Substantia nigra (tissue), 51 donors: ENCODE measurements at places on chromosomes 11 and 22.

GRCh38 chr11:104028476-104029263 is 7.8 kb upstream of the DDI1 start:
- no peak for DNase-seq

GRCh38 chr11:131977854-131978253 is 607.4 kb downstream of the NTM start:
- no peak for DNase-seq

GRCh38 chr11:75337195-75337654 is 14.2 kb downstream of the ARRB1 start:
- no peak for DNase-seq

GRCh38 chr11:32630844-32631243 is 47.2 kb downstream of the EIF3M start:
- DNase-seq = no peak
